ENCODE measurements at places on chromosomes 6 and 20. TPM values are rescaled to one million over a fixed set of nuclear protein-coding genes. Genes with fewer than 3 reads are reported as not detected.

Gene XKR7
- not detected for total RNA-seq

DNA sequence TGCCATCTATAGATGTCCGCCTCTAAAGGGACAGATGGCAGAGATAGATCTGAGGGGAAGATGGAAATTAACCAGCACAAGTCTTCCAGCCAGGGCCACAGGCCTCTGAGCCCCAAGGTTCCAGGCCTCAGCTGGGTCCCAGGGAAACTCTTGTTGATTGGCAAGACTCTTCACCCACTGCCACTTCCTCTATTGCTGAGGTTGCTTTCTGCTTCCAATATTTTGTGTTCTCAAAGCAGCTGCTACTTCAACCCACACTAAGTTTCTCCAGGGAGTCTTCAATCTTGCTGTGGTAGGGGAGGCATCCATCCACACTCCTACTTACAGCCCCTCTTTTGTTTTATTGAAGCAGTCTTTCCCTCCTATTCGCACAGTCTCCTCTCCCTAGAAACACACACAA lies 36.4 kb upstream of the SASH1 start:
- DNase-seq, result no peak

DNA sequence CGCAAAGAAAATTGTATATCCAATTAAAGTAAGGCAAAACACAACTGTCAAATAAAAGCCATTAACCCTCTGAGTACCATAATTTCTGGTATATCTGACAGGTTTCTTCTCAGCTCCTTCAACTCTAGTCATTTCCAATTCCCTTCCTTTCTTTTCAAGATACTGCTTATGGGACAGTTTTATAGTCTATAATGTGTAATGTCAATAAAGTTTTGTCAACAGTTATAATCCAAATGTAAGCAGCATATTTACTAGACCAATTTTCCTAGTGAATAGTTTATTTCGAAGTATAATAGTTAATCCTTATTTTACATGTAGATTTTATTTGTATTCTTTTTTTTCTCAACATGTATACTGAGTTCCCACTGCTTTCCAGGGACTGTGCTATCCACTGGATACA lies 1081.8 kb downstream of the EPHA7 start:
- DNase-seq, result no peak

- DNase-seq, result no peak
These were observed 221.5 kb downstream of the MYLK4 start for GRCh38 chr6:2529211-2529719.

- no peak for DNase-seq
These were observed 103.4 kb upstream of the STMND1 start for GRCh38 chr6:16998461-16998860.

DNA sequence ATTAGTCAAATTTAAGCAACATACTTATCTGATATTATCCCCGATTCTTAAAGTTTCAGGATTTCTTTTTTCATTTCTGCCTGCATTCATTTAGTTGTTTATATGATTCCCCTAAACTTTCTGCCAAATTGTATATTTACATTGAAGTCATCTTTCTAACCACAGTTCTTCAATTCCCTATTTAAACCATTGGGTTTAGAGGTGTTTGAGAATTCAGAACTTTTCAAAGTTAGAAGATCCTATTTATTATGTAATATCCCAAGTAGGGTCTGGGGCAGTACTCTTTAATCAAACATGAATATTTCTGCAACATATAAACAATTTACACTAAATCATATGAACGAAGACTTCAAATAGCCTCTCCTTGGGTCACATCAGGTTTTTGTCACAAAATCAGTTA lies 52.9 kb downstream of the KLHL31 start:
- DNase-seq, result no peak

DNA sequence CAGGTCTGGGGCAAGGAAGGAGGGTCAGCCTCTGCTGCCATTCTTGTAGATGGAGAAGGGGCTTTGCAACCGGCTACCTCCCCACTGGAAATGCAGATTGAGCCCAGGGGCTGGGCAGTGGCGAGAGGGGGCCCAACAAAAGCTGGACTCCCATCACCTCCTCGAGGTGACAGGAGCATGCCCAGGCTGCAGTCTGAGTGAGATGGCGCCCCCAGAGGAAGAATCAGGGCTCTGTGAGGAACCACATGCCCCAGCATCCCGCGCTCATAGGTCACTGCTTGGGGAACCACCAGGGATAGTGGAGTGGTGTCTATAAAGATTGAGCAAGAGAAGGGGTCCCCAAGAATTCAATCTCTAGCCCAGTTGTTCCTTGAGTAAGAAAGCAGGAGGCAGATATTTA lies 31.6 kb upstream of the NEDD9 start:
- DNase-seq, result no peak

Gene SIRPG
- not detected for total RNA-seq

- DNase-seq, result peak; percentile 50
These were observed 867 bp downstream of the MTHFD1L start for GRCh38 chr6:150866147-150866990.

GRCh38 chr6:7939184-7939863 lies 28.7 kb upstream of the TXNDC5 start:
- no peak for DNase-seq

GRCh38 chr6:117397536-117398227 lies 28.1 kb downstream of the ROS1 start:
- DNase-seq, result no peak

GRCh38 chr6:118921084-118921483 lies 13.9 kb downstream of the MCM9 start:
- DNase-seq, result no peak

DNA sequence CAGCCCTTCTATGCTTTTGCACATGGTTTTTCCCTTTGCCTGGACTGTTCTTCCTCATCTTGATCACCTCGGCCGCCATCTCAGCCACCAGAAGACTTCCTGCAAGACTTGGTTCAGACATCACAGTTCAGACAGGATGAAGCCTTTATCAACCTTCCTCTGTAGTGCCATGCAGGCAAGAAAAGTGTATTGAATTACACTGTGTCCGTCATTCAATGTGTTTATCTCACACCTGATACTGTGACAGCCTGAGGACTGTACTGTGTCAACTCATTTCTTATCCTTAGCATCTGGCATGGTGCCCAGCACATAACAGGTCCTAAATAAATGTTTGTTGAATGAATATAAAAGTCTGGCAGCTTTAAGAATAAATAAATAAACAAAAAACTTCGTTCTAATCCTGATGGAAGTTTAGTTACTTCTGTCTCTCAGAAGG lies 133.3 kb upstream of the MAN1A1 start:
- DNase-seq, result no peak

Gene PSORS1C2
- total RNA-seq, result 5.2 TPM

GRCh38 chr20:17843246-17844132 lies 125.1 kb downstream of the SNX5 start:
- DNase-seq, result peak; percentile 93

DNA sequence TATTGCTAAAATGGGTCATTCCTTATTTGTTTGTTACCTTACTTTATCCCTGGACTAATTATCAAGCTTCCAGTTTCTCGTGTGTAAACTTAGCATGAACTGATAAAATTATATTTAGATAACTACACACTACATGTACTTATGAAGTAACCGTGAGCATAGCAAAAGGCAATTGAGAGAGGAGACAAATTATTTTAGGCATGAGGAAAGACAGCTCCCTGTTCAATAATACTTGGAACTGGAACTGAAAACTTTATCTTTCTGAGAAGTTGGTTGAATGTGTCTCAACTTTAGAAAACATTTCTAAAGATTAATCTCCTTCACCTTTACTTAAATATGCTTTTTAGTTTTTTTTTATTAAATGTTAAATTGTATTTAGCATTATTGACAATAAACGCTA lies 11.4 kb downstream of the CRISP3 start:
- DNase-seq, result no peak

Gene FAM83C
- not detected for total RNA-seq

Gene EYA2
- total RNA-seq, result 15.4 TPM

- DNase-seq, result no peak
These were observed 544.6 kb upstream of the BTBD3 start for GRCh38 chr20:11372876-11373790.

DNA sequence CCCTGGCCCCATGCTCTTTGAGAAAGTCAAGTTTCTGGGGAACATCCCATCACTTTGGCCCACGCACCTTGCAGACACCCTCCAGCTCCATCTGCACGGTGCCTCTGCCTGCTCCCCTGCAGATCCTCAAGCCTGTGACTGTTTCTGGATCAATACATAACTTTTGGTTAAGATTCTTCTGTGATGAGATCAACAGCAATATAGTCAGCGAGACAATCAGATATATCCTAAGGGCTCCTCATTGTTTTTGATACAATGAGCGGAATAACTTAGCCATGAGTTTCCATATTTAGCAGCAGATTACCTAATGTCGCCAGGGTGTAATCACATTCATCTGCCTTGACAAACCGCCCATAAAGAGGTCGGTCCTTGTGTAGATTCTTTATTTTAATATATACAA lies 109.3 kb upstream of the MTHFD1L start:
- DNase-seq, result no peak

DNA sequence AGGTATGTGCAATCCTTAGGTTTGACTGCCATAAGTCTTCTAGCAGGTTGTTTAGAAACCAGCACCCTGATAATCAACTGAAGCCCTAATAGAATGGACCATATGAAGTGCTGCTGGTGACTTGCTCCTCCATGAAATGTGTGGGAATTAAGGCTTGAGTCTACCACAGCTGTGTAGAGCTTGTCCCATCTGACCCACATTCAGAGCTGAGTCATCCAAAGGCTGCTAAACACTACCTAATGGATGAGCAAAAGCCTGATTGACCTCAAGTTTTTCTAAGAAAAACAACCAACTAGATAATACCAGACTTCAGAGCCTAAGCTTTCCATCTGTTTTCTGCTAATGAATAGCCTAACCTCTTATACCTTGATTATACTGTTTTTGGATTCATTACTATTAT lies 120.3 kb upstream of the MOCS1 start:
- no peak for DNase-seq

DNA sequence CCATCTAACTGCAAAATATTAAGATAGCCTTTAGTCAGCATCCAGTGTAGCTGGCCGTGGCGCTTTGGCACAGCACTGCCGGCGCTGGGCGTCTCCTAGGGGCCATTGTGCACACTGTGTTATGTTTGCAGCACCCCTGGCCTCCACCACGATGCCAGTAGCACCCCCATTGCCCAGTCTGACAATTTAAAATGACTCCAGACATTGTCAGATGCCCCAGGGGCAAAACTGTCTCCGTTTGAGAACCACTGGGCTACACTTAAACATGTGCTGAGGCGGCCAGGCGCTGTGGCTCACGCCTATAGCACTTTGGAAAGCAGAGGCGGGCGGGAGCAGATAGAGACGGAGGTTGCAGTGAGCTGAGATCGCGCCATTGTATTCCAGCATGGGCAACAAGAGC lies 6.0 kb upstream of the MTG2 start:
- no peak for DNase-seq

DNA sequence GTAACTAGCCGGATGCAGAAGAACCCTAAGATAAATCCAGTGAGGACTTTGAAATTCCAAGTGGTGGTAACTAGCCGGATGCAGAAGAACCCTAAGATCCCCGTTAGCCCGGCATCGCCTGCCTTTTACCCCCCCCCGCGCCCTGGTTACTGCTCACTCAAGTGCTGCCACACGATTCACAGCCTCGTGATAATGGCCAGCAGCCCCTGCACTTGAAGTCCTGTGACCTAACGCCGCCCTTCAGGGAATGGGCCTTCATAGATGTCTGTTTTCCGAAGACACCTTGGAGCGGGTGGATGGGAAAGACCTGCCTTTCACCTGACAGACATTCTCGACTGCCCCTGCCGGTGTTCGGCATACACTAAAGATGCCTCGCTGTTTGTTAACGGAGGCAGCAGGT lies 127.9 kb downstream of the HUS1B start:
- no peak for DNase-seq

- no peak for DNase-seq
These were observed 14.9 kb downstream of the IL17A start for GRCh38 chr6:52201046-52201445.

GRCh38 chr6:57159127-57159526 lies 13.0 kb upstream of the BAG2 start:
- no peak for DNase-seq

Gene C6orf163
- total RNA-seq, result not detected

Gene WFDC5
- total RNA-seq, result not detected

GRCh38 chr6:75213112-75213511 lies 7.3 kb upstream of the COL12A1 start:
- DNase-seq, result no peak

Gene MYMX
- 13.9 TPM for total RNA-seq

DNA sequence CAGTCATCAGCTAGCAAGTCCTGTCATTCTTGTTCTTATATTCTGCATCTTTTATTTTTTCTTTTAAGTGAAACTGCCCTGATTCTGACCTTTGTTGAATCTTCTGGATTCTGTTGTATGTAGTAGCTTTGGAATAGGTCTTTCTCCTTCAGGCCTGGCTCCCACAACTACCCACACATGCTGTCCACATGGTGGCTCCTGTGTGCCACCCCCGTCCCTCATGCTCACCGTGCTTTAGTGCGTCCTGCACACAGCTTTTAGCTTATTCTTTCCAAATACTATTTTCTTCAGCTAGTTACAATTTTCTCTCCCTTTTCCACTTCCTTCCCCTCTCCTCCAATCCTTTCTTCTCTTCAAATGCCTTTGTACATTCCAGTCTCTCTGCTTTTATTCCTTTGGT lies 61.8 kb downstream of the CTNNBL1 start:
- DNase-seq, result no peak

GRCh38 chr20:50498071-50498776 lies 12.0 kb upstream of the PTPN1 start:
- no peak for DNase-seq

DNA sequence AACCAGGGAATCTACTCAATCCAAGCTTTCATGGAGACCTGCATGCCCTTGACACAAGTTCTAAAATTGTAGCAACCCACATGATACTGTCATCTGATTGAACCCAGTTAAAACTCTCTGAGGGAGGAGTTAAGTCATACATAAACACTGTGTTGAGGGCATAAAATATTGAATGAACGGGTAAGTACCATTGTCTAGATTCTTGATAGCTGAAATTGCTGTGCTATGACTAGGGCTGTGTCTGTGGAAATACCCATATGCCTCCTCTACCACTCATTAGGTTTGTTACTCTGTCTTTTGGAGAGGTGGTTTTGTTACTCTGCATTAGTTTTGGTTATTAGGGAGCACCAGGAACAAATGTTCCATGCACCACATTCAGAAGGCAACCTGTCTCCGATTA lies 7.6 kb downstream of the ENPP4 start:
- no peak for DNase-seq

Gene RFX6
- not detected for total RNA-seq

Gene GLP1R
- not detected for total RNA-seq

- DNase-seq, result no peak
These were observed 47.9 kb upstream of the DDR1 start for GRCh38 chr6:30836431-30836866.

GRCh38 chr6:16163535-16164300 lies 34.8 kb downstream of the MYLIP start:
- DNase-seq, result no peak

All from ascending aorta (tissue), 2 donors.